CD14-positive monocyte (primary cell): ENCODE measurements at places on chromosomes 13 and 19.

- DNase-seq: no peak
Observed at GRCh38 chr19:518598-519231, 11.4 kb downstream of the TPGS1 start.

DNA sequence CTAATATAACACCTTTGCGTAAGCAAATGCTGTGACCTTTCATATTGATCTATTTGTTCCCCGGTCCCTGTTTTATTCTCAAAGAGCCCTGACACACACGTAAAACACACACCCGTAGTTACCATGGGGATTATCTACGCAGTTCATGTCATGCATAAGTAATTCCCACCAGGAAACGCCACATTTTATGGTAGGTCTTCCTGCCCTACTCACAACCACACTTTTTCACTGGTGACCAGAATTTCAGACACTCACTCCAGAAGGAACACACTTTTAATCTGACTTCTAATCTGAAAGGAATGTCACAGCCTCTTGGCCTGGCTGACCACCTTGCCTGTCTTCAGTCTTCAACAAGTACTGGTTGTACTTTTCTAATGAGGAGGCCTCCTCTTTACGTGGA lies 46.8 kb downstream of the SLC7A1 start:
- no peak for DNase-seq

DNA sequence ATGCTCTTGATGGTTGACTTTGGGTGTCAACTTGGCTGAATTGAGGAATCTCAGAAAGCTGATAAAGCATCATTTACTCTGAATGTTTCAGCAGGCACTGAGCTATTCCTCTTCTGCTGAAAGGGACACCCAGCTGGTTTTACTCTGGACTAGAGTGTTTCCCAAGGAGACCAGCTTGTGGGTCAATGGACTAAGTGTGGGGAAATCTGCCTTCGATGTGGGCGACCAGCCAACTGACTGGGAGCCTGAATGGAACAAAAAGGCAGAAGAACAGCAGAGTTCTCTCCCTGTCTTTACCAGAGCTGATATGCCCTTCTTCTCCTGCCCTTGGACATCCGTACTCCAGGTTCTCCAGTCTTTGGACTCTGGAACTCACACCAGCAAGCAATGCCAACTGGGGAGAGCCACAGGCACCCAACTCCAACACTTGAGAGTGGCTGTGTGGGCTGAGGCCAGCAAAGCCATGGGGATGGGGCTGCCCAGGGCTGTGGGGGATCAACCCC lies 32.2 kb downstream of the MRPL57 start:
- no peak for DNase-seq

DNA sequence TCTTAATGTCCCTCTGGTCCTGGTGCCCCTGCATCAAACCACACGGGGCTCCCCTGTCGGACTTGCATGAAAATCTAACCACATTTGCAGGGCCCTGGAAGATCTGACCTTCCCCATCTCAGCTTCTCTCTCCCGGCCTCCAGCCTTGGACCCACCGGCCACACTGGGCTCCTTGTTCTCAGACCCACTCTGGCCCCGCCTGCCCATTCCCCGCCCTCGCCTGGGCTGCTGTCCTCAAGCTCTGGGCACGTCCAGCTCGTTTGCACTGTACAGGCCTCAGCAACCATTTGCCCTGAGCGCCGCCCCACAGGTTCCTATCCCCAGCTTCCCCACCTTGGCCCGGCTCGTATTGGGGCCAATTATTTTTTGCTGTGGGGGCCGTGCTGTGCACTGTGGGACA lies 10.5 kb downstream of the MYO9B start:
- no peak for DNase-seq

- DNase-seq: peak; percentile 14
Observed at GRCh38 chr13:79679334-79679733, 198.4 kb downstream of the NDFIP2 start.

DNA sequence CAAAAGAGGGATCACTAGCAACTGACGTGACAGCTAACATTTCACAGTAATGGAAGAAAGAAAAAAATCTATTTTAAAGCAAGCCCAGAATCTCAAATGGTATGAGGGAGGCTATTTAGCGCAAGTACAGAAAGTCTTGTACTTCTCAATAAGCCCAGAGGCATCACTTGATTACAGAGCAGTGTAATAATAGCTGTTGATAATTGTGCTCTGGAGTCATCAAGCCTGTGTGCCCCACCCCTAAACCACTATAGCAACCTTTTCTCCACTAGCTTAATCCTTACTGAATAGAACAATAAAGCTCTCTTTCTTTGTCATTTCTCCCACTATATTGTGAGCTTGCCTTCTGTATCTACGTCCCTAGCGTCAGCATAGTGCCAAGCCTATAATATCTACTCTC lies 56.6 kb downstream of the FREM2 start:
- no peak for DNase-seq

DNA sequence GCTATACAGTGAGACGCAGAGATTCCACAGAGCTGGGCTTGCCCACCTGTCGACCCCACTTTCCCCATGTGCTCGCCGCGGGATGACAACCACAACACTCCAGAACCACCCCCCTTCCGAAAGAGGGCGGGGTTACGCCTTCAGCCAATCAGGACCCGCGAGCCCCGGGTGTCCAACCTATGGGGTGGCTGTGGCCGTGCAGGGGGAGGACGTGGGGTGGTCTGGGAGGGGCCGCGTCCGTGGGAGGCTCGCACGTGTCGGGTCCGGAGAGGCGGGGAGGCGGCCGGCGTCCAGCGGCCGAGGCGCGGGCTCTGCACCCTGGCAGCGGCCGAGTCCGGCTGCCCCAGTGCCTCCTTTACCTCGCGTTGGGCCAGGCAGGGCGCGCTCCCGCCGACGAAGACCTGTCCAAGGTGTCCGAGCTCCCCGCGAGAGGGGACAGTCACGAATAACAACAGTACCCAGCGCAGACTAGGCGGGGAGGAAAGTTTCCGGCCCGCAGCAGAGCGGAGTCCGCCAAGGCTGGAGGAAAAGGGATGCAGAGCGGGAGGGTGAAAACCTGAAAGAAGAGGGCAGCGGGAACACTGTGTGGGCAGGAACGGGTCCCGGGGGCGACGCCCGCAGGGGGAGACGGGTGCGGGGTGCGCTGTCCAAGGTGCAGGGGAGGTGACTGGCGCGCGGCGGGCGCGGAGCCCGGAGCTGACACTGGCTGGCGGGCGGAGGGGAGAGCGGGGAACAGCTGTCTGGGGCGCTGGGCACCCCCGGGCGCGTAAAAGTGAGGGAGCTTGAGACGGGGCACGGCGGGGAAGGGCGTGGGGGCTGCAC lies 911 bp downstream of the ENOX1 start:
- no peak for DNase-seq

DNA sequence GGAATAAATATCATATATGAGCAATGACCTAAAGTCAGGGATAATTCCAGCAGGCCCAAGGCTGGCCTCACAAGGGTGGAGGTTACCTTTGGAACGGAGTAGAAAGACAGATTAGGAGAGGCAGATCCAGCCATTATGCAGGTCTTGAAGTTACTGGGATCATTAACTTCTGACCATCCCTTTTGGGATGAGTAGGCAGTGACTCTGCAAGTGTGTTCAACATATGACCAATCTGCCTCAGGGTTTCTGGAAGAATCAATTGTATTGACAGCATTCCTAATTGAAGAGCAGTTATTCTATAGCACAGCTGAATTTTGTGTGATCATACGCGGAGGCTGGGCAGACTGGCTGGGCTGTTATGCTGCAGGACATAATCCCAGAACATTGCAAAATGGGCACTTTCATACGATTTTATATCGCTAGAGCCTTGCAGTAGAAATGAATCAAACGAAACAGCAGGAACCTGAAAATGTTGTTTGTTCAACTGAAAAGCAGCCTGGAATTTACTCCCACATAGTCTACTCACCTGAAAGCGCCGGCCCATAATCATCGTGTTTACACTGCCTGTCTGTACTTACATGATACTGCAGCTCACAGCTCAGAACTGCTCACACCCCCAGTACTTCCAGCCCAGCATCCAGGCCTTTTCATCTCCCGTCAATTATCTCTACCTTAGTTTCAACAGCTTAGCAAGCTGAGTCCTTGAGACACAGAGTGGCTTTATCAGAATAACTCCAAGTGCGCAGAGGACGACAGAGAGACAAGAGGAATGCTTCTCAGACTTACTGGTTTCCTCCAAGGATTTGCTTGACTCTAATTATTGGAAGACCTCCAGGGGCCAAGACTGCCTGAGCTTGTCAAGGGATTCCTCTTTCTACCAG lies 556.1 kb downstream of the EFNB2 start:
- no peak for DNase-seq

DNA sequence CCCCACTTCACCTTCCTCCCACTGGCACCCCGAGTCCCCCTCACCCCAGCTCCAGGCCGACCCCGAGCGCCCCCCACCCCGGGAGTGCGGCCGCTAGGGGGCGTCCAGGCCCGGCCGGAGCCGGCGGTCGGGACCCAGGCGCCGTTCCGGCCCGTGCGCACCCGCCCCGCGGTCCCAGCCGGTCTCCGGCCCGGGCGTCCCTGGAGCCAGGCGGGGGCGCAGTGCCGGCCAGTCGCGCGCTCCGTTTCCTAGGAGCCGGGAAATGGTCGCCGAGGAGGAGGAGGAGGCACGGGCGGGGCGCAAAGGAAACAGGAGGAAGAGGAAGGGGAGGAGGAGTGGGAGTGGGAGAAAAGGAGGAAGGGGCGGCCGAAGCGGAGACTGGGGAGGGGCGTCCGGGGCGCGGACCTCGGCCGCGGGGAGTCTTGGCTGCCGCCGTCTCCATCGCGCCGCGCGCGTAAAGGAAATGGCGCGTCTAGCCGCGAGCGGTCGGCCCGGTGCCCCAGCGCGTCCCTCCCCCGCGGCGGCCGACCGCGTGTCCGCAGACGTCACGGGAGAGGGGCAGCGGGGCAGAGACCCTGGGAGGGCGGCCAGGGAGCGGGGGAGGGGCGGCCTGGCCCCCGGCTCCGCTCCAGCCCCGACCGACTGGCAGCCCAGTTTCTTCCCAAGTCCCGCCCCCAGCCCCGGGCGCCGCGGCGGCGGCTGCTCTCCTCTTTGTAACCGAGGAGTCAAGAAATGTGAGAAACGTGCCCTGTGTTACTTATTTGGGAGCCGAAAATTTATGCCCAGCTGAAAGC lies 1.1 kb upstream of the KCTD15 start:
- peak; percentile 80 for DNase-seq

- DNase-seq: no peak
Observed at GRCh38 chr13:44758630-44759383, 182.7 kb upstream of the TSC22D1 start.

DNA sequence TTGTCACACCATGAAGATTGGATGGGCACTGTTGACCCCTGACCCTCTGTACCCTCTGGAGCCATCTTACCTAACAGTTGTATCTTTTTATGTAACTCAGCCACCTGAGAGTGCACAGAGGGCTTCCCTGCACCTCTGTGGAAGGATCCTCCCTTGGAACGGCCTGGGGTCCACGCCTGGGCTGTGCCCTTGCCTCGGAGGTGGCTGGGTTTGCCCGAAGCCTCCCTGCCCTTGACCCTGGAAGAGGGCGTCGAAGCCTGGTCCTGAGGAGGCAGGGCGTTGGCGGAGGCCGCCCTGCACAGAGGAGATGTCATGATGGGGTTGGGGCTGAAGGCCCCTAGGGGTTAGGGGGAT lies 241 bp downstream of the ODAD3 start:
- no peak for DNase-seq

- no peak for DNase-seq
Observed at GRCh38 chr13:58126496-58126895, 495.0 kb downstream of the PCDH17 start.

DNA sequence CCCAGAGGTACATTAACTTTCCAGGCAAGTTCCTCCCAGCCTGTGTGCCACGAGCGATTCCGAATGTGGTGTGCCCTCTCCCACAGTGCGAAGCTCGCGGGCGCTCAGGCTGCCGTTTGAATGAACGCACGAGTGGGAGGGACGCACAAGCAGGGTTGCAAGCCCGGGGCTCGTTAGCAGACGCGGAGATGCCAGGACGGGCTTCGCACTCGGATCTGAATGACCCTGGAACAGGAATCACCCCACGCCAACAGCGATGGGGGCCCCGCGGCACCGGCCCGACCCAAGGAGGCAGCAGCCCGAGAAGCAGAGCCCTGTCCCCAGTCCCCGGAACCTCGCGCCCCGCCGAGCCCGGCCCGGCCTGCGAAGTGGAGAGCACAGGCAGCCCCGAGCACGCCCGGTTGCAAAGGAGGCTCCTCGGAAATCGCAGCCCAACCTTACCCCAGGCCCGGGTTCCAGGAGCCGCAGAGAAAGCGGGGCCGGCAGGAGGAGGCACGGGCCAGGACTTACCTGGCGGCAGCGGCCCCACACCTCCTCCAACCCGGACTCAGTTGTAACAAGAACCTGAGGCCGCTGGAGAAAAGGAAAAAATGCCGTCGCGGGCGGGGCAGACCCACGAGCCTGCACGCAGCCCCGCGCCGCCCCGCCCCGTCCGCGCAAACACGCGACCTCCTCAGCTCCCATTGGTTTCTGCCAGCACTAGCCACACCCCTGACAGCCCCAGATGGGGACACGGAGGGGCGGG lies at the start of gene SLC25A30:
TSS of gene SLC25A30 (minus strand) at position 584 of the 745 bp plus-strand sequence. CDS start 6,948 bp downstream, outside the sequence.
- peak; percentile 89 for DNase-seq

DNA sequence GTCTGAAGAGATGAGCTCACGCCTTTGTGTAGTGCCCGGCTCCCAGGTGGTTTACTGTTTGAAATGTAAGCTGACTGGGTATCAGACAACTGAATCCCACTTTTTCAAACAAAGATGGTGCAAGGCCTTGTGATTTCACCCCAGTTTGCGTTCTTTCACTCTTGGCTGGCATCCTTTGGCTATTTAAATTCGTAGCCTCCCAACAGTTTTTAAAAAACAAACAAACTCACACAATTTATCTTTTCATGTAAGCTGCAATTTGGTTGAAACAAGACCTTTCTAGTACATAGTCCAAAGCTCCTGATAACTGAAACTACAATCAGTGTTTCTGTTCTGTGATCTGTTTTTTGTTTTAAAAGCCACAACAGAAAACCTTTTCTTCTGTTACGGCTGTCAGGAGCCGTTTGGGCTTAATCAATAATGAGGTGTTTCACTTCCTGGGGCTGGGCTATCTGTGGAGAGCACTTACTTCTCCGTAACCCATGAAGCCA lies 65.1 kb upstream of the NPAS1 start:
- DNase-seq: no peak

- no peak for DNase-seq
Observed at GRCh38 chr13:65499256-65499655, 1730.9 kb downstream of the PCDH9 start.

GRCh38 chr19:11798391-11799330 lies at the start of gene ZNF491:
Gene ZNF491 (plus strand): TSS chr19:11798523. CDS start chr19:11805954, 7,431 bp downstream.
- peak; percentile 71 for DNase-seq

DNA sequence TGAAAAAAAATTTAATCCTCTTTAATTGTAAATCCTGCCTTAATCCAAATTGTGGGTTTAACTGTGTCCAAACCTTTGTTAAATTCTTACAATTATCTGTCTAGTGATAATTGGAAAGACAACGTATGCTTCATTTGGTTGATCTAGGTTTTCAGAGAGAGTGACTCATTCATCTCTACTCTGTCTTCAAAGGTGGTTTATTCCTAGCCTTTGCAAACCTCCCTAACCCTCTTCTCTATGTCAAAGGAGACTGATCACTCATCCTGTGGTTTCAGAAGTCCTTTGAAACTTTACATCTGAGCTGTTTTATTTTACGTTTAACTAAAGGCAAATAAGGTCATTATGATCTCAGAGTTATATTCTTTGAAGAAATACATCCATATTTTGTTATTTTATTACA lies 8.8 kb upstream of the OXGR1 start:
- no peak for DNase-seq
